ENCODE measurements at places on chromosomes 5 and 9. TPM values are rescaled to one million over a fixed set of nuclear protein-coding genes. Genes with fewer than 3 reads are reported as not detected.

Gene MRRF
- total RNA-seq = 27.8 TPM

Gene RECK
- total RNA-seq = 16.6 TPM

Gene CARD19
- total RNA-seq = 83.6 TPM

Gene SLC4A9
- not detected for total RNA-seq

Gene RLN1
- not detected for total RNA-seq

Gene PCDHGB4
- 5.0 TPM for total RNA-seq

DNA sequence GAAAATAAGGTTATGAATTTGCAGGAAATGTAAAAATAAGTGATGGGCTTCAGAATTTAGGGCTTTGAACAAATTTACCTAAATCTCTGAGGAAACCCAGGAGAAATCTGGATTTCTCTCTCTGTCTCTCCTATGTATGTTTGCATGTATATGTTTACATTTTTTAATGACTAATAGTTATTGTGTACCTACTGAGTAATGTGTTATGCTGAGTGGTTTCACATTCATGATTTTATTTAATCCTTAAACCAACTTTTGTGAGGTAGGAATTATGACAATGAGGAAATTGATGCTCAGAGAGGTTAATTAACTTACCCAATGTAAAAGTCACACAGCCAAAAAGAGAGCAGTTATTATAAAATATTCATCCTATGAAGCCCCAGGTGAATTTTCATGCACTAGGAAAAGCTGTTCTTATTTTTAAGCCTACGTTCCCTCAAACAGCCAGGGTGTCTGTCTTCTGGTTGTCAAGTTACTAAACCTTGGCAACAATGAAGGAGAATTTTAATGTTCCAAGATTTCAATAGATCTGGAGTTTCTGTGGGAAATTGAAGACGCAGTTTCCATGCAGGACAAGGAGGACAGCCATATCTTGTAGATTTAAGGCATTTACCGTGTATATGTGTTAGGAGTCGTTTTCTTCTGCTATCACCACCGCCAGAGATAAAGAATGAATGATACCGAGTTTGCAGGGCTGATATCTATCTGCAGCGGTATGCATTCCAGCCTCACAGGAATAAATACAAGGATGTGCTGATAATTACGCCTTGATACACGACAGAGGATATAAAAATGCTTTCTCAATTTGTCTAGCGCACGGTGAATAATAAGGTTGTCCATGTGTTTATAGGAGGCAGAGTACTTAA lies 484.8 kb downstream of the ZSWIM6 start:
- DNase-seq = peak; percentile 72

- DNase-seq = no peak
Observed at GRCh38 chr5:174750711-174751110, 26.3 kb downstream of the MSX2 start.

DNA sequence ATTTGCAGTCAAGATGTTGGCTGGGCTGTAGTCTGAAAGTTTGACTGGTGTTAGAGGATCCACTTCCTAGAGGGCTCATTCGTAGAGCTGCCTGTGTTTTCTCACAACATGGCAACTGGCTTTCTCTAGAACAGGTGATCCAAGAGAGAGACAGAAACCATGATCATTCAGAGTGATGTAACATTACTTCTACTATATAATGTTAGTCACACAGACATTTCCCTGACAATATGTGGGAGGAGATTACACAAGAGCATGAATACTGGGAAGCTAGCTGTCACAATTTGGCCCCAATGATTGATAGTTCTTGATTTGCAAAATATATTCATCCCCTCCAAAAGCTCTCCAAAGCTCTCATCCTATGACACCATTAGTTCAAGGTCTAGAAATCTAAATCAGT lies 10.9 kb upstream of the TMEM161B start:
- DNase-seq = no peak

DNA sequence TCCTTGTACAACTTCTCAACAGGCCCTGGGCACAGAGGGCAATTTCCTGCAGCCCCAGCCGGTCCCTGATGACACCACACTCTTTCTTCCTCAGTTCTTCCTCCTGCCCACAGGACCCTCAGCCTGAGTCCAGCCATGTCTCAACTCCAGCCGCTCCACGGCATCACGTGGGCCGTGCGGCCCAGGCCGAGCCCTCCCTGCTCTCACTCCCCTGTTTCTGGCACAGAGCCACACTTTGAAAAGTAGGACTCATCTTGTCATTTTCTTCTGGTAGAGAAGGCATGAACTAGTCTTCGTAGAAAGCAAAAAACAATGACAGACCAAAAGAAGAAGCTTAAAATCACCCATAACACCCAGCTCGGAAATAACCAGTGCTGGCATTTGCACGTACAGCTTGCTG lies 404.7 kb upstream of the IRX1 start:
- DNase-seq = no peak

DNA sequence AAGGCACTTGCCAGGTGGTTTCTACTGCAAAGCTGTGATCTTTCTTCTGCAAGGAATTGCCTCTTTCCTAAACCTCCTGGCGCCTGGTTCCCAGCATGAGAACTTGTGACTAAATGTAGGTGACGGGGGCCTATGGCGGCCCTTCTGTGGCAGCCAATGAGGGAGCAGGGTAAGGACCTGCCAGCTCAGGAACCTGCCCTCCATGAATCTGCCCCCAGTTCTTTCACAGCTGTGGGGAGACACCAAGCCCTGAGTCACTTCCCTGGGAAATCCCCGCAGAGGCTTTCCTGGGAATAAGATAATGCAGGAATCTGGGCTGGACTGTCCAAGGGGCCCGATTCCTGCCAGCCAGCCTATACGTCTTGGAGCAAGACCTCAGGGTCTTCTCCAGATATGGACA lies 56.7 kb upstream of the CTNNA1 start:
- DNase-seq = no peak

- no peak for DNase-seq
Observed at GRCh38 chr5:172334196-172334595, 50.6 kb upstream of the UBTD2 start.

DNA sequence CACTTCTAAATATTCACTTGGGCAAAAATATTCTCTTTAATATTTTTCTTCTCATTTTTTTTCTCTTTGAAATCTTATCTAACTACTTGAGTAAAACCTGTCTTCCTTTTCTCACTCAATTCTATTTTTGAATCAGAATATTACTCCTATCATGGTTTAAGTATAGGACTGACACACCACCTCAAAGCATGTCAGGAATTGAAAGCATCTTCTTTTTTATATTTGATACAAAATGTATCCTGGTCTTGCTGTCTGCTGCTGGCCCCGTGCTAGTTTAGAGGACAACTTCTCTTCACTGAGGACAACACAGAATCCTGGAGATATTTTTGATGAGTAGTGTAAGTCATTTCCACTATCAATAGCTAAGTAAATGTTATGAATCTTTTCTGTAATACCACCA lies 383.6 kb downstream of the GADD45G start:
- no peak for DNase-seq

- DNase-seq = no peak
Observed at GRCh38 chr9:114652776-114653555, 4.6 kb downstream of the TEX53 start.

- no peak for DNase-seq
Observed at GRCh38 chr5:149667829-149668330, 62.2 kb upstream of the PPARGC1B start.

- DNase-seq = no peak
Observed at GRCh38 chr5:140000332-140000731, 42.8 kb downstream of the NRG2 start.

DNA sequence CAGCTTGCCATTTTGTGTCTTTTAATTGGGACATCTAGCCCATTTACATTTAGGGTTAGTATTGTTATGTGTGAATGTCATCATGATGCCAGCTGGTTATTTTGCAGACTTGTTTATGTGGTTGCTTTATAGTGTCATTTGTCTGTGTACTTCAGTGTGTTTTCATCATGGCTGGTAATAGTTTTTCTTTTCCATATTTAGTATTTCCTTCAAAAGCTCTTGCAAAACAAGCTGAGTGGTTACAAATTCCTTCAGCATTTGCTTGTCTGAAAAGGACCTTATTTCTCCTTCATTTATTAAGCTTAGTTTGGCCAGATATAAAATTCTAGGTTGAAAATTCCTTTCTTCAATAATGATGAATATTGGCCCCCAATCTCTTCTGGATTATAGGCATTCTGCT lies 28.5 kb upstream of the TNFSF15 start:
- DNase-seq = no peak

DNA sequence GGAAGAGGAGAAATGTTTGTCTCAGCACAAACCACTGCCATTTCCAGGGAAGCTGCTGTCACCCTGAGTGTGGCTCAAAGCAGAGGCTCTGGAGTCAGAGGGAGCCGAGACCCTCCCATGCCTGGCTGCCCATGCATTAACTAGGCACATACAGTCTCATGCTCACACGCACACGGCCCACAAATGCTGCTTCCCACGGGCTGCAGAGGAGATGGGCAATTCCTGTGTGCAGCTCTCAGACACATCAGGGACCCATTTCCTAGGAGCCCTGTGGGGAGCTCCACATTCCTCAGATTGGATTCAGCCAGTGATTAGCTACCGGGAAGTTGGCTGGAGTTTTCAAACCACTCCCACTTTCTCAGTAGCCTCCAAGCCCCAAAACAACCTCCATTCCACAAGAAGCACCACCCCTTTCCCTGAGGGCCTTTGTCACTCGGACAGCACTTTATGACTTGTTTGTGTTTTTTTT lies 9.1 kb upstream of the PTGES start:
- DNase-seq = no peak

GRCh38 chr9:134487066-134487710 lies 154.4 kb upstream of the COL5A1 start:
- no peak for DNase-seq

DNA sequence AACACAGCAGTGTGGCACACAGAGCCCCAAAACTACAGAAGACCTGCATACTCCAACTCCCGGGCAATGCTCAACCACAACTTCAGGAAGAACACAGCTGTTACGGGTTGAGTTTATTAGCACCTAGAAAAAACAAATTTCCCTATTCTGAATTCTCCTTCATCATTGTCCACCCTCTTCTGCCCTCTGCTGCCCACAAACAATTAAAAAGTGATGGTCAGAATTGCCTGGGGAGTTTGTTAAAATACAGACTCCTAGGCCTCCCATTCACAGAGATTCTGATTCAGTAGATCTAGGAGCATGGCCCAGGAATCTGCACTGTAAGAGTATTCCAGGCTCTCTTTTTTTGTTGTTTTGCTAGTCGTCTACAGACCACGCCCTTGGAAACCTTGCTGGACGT lies 310.6 kb downstream of the NDUFS4 start:
- DNase-seq = no peak

DNA sequence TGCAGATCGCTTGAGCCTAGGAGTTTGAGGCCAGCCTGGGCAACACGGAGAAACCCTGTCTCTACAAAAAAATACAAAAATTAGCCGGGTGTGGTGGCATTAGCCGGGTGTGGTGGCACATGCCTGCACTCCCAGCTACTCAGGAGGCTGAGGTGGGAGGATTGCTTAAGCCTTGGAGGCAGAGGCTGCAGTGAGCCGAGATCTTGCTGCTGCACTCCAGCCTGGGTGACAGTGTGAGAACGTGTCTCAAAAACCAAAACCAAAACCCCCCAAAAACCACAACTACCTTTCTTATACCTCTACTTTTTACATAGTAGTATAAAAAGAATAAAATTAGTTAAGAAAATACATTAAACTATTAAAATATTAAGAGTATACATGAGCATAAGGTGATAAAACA lies 121.2 kb downstream of the RAPGEF6 start:
- DNase-seq = no peak

DNA sequence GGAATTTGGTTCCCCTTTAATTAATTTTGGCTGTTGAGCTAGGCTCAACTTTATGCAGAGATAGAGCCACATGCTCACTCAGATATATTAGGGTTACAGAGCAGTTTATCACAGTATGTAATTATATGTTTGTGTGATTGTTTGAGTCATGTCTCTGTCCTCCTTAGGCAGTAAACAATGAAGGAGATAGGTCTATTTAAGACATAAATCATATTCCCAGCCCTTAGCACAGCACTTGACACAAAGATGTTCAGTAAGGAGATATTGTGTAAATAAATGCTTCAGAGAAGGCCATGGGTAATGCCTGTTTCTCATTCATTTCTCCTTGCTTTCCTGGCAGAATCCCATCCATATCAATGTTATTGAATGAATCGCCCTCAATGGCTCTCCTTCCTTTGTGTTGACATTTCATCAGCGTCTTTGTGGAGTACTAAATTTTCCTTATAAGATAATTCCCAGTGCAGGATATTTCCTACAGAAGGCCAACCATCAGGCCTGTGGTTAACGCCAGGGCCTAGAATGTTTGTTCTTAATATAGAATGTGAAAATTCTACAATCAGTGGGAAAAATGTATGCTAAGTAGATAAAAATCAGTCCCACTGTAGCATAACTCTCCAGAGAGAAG lies 408.0 kb downstream of the EBF1 start:
- no peak for DNase-seq

GRCh38 chr9:128159522-128159783 lies 612 bp upstream of the BBLN start:
- DNase-seq = no peak

DNA sequence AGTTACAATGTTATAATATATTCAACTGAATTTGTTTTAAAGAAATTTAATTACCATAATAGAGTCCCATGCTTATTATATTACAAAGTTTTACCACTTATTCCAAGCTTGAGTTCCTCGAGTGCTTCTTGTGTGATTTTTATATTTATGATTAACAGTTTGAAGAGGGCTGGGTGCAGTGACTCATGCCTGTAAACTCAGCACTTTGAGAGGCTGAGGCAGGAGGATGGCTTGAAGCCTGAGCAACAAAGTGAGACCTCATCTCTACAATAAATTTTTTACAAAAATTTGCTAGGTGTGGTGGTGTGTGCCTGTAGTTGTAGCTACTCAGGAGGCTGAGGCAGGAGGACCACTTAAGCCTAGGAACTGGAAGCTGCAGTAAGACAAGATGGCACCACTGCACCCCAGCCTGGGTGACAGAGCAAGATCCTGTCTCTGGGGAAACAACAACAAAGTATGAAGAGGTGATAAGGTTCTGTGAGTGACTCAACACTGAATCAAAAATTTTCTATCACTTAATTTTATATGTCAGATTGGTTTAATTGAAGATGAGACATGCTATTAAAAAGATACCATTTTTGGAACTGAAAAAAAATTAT lies 9.2 kb downstream of the POC5 start:
- no peak for DNase-seq

DNA sequence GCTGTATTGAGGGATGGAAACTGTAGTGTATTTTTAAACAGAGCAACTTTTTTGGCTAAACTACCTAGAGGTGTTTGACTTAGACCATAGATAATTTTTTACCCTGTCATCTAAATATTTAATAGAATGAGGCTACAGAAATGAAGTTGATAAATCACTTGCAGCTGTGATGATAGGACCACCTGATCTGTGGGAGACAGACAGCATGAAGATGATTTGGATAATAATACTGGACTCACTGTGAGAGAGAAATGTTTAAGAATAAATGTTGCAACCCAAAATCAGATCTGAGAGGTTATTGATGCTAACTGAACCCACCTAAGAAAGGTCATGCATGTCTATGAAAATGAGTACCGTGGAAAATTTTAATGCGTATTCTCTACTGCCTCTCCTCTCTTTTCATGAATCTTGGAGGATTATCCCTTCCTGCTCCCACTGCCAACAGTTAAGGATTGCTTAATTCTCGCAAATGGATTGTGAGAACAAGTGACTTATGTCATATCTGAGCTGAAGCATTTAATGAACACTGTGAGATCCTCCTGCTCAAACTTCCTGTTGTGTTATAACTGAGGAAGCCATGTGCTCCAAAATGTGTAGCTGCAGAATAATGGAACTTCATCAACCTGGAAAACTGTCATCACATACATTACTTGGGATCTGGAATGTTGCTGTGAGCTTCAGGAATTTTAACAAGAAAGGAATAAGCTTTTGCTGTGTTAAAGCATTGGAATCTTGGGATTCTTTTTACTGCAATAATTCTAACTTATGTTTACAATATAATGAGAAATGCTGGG lies 617.9 kb upstream of the CDH18 start:
- no peak for DNase-seq

GRCh38 chr5:9063615-9064245 lies 482.1 kb downstream of the SEMA5A start:
- peak; percentile 75 for DNase-seq

All from esophagus muscularis mucosa (tissue), 4 donors.